ENCODE measurements at places on chromosomes 2 and 18. TPM values are rescaled to one million over a fixed set of nuclear protein-coding genes. Genes with fewer than 3 reads are reported as not detected.

DNA sequence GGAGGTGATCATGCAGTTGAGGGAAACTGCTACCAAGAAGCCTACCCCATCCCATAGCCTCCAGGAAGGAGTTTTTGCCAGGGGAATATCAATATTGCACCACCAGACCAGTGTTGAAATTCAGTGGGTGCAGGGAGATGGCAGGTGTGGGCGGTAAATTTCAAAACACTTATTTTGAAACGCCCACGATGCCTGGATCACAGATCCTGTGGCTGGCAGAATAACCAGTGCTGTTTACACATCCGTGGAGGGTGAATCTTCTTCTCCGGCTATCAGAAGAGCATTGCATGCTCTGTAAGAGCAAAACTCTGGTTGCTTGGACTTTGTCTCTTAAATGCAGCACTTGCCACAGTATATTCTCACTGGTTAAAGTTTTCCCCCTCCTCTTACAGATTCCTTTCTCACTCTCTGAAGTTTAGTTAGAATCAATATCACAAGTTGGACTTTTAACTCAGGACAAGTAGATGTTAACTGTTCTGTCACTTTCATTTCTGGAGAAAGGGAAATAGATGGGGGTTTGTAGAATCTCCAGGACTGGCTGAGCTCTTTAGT, 70.5 kb upstream of the ZCCHC2 start:
- peak; percentile 20 for DNase-seq

Gene MYL12B
- 448 TPM for total RNA-seq

Gene TRAPPC12
- total RNA-seq, result 104 TPM

DNA sequence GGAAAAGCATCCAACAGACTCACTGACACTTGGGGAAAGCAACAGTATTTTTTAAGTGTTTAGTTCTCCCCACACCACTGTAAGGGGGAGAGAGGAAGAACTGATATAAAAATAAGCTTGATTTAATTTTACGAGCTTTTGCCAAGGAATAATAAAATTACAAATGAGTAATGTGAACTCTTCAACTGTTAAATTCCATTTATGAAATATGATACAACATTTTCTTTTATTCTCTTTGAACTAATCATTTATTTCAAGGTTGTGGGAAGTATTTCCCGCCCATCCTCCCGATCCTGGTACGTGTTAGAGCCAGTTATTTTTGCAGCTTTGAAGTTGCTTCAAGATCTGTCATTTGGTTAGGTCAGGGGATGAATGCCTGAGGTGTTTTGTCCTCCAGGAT, 35.2 kb downstream of the WDPCP start:
- no peak for DNase-seq

DNA sequence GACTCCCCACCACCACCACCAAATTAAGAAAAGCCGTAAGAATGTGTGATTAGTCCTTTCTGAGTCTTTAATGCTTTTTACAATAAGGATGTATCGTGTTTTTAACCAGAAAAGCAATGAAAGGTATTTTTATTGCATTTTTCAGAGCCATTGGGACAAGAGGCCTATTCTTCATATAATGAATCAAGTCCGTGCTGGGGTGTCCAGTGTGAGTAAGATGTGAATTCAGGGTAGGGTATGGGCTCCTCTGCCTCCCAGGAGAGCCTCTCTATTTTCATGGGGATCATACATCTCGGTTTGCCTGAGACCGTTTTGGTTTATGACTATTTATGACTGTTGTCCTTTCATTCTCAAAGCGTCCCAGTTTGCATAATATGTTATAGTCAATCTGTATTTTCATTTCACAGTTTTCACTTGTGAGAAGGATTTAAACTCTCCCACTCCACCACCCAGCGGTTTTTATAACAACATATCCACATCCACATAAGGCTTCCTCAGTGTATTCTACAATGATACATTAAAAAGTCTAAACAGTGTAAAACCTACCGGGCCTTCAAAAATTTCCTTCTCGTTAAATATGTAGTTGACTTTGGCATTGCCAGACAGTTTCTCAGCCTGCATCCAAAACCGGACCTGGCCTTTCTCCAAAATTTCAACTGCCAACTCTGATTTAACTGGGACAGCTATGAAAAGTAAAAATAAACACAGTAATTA, 80.8 kb upstream of the LPIN2 start:
- DNase-seq, result no peak

Data from kidney (tissue), 22 donors.